ENCODE measurements at places on chromosomes 2 and 18. TPM values are rescaled to one million over a fixed set of nuclear protein-coding genes. Genes with fewer than 3 reads are reported as not detected.

SAG gene
- total RNA-seq, result not detected

TCF7L1 gene
- 0.11 TPM for total RNA-seq

REG1B gene
- not detected for total RNA-seq

CRYGC gene
- total RNA-seq, result not detected

DSC1 gene
- total RNA-seq, result not detected

BCL2 gene
- 2.2 TPM for total RNA-seq

SRD5A2 gene
- not detected for total RNA-seq

DOK6 gene
- total RNA-seq, result 0.06 TPM

CCDC141 gene
- not detected for total RNA-seq

FAM237A gene
- not detected for total RNA-seq

ZBTB7C gene
- 0.21 TPM for total RNA-seq

CAPN14 gene
- total RNA-seq, result 0.11 TPM

C2orf72 gene
- 0.57 TPM for total RNA-seq

MAL gene
- 0.29 TPM for total RNA-seq

ALPP gene
- total RNA-seq, result 0.03 TPM

SKA1 gene
- 48.2 TPM for total RNA-seq

CCDC178 gene
- total RNA-seq, result not detected

CYP27A1 gene
- total RNA-seq, result 0.80 TPM

MITD1 gene
- total RNA-seq, result 37.2 TPM

ZNF396 gene
- 5.4 TPM for total RNA-seq

CLEC4F gene
- total RNA-seq, result not detected

DYNAP gene
- total RNA-seq, result not detected

EVX2 gene
- total RNA-seq, result not detected

SH3BP4 gene
- total RNA-seq, result 72.1 TPM

NLRC4 gene
- not detected for total RNA-seq

TMEM178A gene
- 1.3 TPM for total RNA-seq

RTP5 gene
- not detected for total RNA-seq

OSBPL1A gene
- total RNA-seq, result 13.5 TPM

MTA3 gene
- total RNA-seq, result 27.5 TPM
